ENCODE measurements at places on chromosomes 1 and 21.

DNA sequence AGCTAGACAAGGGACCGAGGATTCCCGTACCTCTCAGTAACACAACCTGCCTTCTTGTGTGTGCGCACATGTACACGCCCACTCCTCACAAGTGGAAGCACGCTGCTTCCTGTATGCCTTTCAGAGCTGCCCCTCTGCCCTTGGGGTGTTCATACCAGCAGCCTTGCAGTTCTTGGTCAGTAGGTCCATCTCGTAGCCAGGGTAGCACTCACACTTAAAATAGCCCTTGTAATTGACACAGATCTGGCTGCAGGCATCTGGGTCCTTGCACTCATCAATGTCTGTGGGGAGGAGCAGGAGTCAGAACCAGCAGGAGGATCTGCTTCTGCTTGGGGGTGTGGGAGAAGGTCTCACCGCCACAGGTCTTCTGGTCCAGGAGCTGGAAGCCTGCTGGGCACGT is 32.6 kb upstream of the MAGOH start:
- DNase-seq: no peak

DNA sequence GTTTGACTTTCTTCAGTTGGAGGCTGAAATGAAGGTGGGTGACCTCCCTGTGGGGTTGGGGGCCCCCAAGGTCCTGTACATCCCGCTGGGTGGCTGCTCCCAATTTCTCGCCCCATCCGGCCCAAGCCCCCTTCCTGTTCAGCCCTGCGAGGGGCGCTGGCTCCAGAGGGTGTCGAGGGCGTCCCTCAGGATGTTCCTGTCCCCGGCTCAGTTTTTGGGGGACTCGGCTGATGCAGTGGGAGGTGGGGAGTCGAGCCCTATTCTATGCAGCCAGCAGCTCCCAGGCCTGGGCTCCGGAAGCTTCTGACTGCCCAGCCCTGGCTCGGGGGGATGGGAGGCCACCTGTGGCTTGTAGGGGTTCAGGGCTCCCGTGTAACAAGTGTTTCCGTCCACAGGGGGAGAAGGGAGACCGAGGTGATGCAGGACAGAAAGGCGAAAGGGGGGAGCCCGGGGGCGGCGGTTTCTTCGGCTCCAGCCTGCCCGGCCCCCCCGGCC is 38.2 kb downstream of the SLC19A1 start:
- no peak for DNase-seq

DNA sequence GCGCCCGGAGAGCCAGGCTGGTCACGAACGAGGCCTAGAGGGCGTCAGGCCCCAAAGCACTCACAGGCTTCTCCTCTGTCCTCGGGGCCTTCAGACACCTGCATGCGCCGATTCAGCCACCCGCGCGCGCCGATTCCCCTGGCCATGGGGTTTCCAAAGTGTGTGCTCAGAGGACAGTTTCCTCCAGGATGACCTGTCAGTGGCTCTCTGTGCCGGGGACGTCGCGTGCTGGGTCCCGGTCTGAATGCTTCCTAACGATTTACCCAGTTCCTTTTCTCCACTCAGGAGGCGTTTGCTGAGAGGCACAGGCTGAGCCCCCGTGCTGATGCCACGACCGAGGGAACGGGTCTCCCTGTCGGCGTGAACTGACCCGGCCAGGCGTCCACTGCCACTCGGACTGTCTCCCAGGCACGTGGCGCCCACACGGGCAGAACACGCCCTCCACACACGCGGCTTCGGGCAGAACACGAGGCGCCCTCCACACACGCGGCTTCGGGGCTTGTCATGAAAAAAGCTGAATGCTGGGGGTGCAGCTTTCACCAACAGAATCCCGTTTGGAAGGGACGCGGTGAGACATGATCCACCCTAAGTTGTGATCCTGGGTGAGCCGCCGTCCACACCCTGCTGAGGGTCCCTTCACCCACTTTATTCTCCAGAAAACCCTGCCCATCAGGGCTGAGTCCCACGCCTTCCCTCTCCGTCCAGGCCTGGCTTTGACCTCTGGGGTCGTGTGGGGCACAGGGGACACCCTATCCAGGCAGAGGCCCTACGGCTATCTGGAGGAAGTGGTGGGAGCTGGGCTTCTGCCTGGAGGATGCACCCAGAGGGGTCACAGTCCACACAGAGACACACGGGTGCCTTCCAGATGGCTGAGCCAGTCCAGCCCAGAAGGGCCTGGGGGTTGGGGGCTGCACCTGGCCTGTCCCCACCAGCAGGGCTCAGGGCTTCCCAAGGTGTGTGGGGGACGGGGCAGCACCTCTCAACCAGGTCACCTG is 56.1 kb downstream of the COL6A1 start:
- no peak for DNase-seq

DNA sequence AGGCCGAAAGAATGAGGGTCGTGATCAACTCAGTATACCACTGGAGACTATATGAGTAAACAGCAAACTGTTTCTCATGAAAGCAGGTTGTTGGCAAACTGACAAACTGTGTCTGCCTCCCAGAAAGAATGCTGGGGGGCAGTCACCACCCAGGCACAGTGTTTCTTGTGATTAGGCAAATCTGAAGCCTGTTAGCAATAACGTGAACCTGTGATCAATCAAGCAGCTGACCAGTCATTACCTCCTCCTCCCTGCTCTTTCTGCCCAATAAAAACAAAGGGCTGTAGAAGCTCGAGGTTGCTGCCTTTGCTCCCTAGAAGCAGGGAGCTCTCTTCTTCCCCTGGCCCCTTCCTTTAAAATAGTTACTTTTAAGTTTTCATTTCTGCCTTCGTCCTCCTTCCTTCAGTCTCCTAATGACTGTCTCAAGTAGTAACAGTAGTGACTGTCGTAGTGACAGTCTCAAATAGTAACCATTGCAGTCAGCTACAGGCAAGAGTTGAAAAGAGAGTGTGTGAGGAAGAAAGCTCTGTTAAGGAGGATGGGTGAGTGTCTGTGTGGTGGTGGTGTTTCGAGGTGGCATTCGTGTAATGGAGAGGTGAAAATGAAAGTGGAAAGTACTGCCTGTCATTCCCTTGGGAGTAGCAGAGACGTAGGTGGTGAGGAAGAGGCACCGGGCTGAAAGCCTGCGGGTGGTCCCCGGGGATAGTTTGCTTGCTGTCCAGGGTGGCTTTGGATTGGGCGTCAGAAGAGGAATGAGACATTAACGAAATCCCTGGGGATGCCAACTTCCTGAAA is 14.5 kb downstream of the HHAT start:
- peak; percentile 45 for DNase-seq

- DNase-seq: no peak
Observed at GRCh38 chr1:83017701-83018100, 981.2 kb downstream of the TTLL7 start.

GRCh38 chr1:87963556-87963955 is 634.9 kb downstream of the LMO4 start:
- peak; percentile 33 for DNase-seq

DNA sequence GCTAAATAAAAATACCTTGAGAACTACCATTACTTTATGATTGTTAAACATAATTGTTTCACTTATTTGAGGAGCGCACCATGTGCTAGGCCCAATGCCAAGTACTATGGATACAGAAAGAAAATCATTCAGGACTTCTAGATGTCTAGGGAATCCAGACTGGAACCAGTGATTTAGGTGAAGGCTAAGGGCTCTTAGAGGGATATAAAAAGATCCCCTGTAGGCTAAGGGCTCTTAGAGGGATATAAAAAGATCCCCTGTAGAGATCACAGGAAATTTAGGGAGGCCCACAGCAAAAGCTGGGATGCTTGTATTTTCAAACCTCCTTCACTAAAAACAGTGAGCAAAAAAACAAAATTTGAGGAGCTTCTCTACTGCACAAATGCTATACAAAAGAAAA is 6.7 kb downstream of the TOR1AIP2 start:
- no peak for DNase-seq

- DNase-seq: peak; percentile 89
Observed at GRCh38 chr1:173411835-173412742, 65.0 kb upstream of the PRDX6 start.
